Suppressor macrophage (primary cell): ENCODE measurements at places on chromosomes 11 and 22.
A peak's percentile ranks its signal among the peaks of the same experiment; 100 is the strongest.

GRCh38 chr11:57462597-57462996, 2.3 kb downstream of the RTN4RL2 start:
- DNase-seq, result no peak

- no peak for DNase-seq
These were observed 18.7 kb downstream of the MUC5AC start for GRCh38 chr11:1176224-1177019.

GRCh38 chr11:121829159-121829643, 286.8 kb downstream of the BLID start:
- DNase-seq, result peak; percentile 69

DNA sequence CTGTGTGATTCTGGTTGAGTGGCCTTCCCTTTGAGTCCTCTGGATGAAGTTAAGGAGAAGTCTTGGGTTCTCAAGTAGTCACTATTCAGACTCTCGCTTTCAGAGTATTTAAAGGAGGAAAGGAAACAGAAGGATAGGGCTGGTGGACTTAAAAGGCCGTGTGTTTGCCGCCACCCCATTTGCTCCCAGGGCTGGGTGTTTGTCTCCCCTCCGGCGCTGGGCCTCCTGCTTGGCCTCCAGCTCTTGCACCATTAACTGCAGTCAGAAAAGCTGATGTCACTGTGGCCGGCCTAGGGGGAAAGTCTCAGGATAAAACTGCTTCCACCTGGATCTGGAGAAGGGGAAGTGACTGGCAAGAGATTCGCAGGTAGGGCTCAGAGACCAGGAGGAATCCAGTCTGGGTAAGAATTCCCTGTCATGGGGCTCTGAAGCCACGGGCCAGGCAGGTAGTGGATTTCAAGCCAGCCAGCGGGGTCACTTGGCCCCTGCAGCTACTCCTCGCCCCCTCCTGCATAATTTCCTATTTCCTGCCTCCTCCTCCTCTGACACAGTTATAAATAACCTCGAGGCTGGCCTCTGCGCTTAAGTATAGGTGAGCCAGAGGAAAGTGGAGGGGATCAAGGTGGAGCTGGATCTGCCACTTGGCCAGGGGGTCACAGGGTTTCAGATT, 17.1 kb downstream of the TIMP3 start:
- DNase-seq, result no peak

DNA sequence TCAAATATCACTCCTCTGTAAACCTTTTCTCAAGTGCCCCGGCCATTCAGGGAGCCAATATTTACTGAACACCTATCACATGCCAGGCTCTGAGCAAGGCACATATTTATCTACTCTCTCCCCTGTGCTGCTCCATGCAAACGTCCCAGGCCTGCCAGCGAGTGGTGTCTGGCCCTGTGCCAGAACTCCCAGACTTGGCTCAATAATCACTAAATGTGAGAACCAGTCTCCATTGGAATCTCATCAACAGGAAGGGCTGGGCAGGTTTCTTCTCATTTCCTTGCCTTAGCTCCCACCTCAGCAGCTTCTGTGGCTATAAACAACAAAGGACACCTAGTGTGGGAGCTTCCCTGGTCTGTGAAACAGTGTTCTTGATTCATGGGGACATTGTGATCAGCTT, 21.7 kb downstream of the RASSF10 start:
- no peak for DNase-seq

GRCh38 chr22:19825904-19826618, 28.6 kb downstream of the GNB1L start:
- DNase-seq, result no peak

GRCh38 chr22:48204296-48204695, 1441.8 kb downstream of the TBC1D22A start:
- DNase-seq, result no peak

DNA sequence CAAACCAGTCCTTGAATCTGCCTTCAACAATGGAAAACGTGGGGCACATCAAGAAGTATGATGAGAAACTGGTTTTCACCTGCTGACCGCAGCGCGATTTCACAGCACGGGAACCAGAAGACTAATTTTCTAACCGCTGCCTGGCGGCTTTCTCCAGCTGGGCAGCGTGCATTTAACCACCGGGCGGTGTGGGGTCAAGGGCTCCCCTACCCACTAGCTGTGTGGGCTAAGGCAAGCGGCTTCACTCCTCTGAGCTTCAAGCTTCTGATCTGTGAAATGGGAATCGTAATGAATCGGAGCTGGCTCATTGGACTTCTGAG, 4.2 kb downstream of the SHANK2 start:
- no peak for DNase-seq

DNA sequence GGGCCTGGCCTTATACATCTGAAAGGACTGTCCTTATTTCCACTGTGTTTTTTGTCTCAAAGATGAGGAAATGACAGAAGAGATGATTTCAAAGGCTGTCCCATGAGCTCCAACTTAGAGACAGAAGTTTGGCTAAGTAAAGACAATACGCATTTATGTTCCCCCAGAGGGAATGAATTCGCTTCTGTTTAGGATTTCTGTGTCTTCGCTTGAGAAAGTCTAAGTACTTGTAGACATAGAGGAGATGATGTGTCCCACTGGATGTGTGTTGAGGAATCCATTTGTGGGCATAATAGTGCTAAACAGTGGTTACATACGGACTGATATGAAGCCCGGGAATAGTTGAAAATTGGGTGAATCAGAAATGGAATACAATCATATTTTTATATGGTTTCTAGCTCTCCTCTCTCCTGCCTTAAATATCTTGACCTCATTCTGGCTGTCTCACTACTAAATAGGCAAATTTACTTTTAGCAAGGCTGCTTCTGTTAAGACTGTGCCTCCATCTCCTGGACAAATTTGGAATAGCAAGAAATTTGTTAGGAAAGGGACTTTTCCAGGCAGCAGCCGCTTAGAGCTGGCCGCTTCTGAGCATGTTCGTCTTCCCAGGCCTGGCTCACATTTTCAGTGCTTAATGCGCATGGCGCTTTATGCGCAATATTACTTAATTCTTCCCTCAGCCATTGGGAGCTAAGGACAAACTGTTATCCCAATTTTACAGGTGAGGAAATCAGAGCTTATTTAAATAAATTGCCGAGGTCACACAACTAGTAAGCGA, 1.9 kb upstream of the PEX26 start:
- peak; percentile 94 for DNase-seq

- no peak for DNase-seq
These were observed 193.5 kb downstream of the UVRAG start for GRCh38 chr11:76008474-76008873.

DNA sequence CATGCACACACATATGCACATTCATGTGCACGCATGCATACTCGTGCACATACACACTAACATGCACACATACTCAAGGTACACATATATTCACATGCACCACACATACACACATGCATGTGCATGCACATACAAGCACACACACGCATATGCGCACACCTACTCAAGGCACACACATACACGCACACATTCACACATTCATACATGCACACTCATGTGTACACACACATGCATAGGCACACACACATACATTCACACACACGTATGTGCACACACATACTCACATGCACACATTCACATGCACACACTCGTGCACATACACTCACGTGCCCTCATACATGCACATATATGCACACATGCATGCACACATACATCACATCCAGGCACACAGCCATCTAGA, 489.0 kb downstream of the MN1 start:
- no peak for DNase-seq

DNA sequence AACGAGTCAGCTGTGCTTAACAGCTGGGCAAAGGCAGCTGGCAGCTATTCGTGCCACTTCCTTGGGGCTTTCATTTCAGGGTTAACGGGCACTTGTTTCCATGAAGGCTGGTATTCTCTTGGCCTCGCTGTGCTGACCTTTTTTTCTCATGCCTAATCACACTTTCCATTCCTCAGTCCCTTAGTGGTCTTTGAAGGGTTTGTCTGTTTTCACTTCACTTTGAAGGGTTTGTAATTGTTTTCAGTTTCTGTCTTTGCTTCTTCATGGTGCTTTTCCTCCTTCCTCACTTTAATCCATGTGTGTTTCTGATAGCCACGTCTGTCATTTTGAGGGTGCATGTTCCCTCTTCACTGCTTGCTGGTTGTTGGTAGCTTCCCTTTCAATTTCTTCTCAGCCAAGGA, 24.6 kb downstream of the PPIL2 start:
- DNase-seq, result no peak

GRCh38 chr11:57641011-57641807, 8.5 kb downstream of the YPEL4 start:
- peak; percentile 67 for DNase-seq

DNA sequence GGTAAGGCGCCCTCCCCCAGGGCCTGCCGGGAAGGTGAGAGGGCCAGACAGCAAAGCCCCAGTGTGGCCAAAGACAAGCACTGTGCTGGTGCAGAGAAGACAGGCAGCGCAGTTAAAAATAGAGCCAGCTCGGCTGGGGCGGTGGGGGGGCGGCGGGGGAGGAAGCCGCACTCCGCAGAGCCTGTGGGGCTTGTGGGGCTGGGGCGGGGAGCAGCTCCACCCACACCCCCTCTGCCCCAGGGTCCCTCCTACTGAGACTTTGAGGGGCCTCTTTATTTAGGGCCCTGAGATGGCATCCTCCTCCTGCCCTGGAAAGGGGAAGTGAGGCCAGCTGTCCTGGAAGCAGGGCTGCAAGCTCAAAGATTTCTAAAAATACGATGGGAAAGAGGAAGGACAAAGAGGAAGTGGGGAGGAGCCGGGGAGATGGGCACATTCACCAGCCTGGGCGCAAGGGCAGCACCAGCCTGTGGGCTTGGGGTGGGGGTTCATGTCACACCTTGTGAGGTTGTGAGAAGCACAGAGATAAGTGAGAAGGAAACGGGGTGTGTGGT, 2.6 kb downstream of the CYTH4 start:
- peak; percentile 92 for DNase-seq

- DNase-seq, result no peak
These were observed 35.9 kb downstream of the SGSM3 start for GRCh38 chr22:40406063-40406890.

DNA sequence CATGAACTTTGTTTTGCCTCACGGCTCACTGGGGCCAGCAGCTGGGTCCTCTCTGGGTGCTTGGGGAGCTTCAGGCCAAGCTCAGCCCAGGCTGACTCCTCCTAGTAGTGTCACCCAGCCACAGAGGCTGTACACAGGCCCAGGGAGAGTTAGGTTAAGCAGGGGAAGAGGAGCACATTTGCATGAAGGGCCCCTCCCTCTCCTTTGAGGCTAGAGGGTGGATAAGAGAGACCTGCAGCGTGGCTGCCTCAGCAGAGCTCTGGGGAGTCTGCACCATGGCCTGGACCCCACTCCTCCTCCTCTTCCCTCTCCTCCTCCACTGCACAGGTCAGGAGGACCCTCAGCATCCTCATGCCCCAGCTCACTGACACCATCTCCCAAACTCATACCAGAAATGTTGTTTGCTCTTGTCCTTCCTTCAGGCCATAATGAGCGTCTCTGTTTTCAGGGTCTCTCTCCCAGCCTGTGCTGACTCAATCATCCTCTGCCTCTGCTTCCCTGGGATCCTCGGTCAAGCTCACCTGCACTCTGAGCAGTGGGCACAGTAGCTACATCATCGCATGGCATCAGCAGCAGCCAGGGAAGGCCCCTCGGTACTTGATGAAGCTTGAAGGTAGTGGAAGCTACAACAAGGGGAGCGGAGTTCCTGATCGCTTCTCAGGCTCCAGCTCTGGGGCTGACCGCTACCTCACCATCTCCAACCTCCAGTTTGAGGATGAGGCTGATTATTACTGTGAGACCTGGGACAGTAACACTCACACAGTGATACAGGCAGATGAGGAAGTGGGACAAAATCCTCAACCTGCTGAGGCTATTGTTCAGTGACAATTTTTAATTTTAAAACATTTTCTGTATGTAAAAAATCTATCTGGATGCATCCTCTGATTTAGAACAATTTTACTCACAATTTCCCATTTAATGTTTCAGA, 82.4 kb upstream of the VPREB1 start:
- no peak for DNase-seq

- no peak for DNase-seq
These were observed 14.4 kb downstream of the NAALAD2 start for GRCh38 chr11:90148900-90149299.

GRCh38 chr22:45298934-45299505, 10.7 kb upstream of the FAM118A start:
- DNase-seq, result peak; percentile 19

- no peak for DNase-seq
These were observed 349.8 kb upstream of the PITPNB start for GRCh38 chr22:28268850-28269249.

DNA sequence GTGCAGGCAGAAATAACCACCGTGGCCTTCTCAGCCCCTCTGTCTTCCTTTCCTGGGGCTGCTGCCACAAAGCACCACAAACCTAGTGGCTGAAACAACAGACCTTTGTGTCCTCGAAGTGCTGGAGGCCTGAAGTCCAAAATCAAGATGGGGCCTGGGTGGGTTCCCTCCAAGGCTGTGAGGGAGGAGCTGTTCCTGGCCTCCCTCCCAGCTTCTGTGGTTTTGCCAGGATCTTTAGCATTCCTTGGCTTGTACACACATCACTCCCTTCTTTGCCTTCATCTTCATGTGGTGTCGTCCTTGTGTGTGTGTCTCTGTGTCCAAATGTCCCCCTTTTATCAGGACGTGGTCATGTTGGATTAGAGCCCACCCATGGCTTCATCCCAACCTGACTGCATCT, 29.0 kb upstream of the PARVG start:
- DNase-seq, result no peak

- DNase-seq, result no peak
These were observed 2.6 kb upstream of the SART1 start for GRCh38 chr11:65958774-65959420.

GRCh38 chr22:29143941-29144785, 61.5 kb upstream of the EMID1 start:
- DNase-seq, result no peak
